ENCODE measurements at places on chromosomes 12 and 14.

GRCh38 chr14:100667656-100668055 lies 59.0 kb upstream of the DLK1 start:
- DNase-seq, result no peak

DNA sequence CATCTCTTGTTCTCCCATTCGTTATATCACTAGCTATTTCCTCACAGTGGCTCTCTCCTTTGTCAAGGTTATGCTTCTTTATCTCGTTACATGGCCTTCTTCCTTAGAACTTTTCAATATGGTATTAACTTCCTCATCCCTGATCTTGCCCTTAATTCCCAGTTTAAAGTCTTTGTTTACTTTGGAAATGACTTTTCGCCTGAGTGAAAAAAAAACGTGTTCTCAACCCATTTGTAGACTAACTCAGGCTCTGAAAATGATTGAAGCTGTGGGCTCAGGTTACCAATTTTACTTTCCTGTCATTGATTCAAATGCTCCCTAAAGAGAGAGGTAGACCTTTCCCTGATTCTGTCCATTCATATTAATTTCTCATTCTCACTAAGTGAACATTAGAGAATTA lies 135.2 kb downstream of the NUBPL start:
- no peak for DNase-seq

GRCh38 chr14:37588956-37589714 lies 5.9 kb downstream of the FOXA1 start:
- DNase-seq, result no peak

GRCh38 chr14:72736786-72737559 lies 156.9 kb downstream of the DPF3 start:
- DNase-seq, result peak; percentile 74

- no peak for DNase-seq
Observed at GRCh38 chr14:50344116-50344775, 32.1 kb downstream of the DMAC2L start.

GRCh38 chr14:103604620-103605019 lies 24.4 kb upstream of the KLC1 start:
- DNase-seq, result no peak

GRCh38 chr14:58639842-58640484 lies 2.2 kb downstream of the DACT1 start:
- DNase-seq, result peak; percentile 50

- no peak for DNase-seq
Observed at GRCh38 chr12:19036673-19037357, 92.7 kb upstream of the PLEKHA5 start.

GRCh38 chr14:60510254-60510950 lies 1.5 kb downstream of the SIX6 start:
- no peak for DNase-seq

GRCh38 chr12:49661191-49661590 lies 37.8 kb downstream of the PRPF40B start:
- DNase-seq, result no peak

GRCh38 chr12:53230108-53230845 lies 1.7 kb downstream of the RARG start:
- DNase-seq, result no peak

- no peak for DNase-seq
Observed at GRCh38 chr12:130054803-130055202, 107.5 kb upstream of the FZD10 start.

DNA sequence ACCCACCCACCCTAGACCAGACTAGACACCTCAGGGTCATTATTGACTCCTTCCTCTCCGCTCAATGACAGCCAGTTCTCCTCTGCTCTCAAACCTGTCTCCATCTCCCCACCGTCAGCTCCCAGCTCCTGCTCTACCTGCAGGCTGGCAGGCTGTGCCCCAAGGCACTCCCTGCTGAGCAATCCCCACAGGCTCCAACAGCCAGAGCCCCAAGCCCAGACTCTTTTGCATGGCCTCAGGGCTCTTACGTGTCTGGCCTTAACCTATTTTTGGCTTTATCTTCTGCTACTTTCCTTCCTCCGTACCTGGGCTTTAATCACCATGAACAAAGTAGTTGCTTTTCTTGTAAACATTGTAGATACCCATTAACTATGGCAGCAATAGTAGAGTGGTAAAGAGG lies 162.9 kb upstream of the PRMT8 start:
- no peak for DNase-seq

GRCh38 chr12:40971911-40972310 lies 216.2 kb upstream of the PDZRN4 start:
- no peak for DNase-seq

DNA sequence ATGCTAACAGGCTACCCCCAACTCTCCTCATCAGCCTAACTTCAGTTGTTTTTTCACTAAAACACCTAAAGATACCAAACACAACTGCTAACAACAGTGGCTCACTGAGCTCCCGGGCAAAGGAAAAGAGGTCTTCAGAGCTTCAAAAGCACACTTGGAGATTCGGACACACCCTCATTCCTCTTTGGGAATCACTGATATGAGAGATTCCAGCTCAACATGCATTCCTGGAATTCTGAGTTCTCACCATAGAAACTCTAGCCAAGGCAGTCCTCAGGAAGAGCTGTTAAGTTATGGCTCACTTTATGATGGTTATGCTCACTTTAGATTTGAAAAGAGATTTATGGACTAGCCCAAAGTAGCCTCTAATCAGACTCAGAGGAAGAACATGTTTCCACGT lies 40.1 kb downstream of the STXBP6 start:
- no peak for DNase-seq

GRCh38 chr14:75877292-75877691 lies 104.5 kb downstream of the TGFB3 start:
- no peak for DNase-seq

DNA sequence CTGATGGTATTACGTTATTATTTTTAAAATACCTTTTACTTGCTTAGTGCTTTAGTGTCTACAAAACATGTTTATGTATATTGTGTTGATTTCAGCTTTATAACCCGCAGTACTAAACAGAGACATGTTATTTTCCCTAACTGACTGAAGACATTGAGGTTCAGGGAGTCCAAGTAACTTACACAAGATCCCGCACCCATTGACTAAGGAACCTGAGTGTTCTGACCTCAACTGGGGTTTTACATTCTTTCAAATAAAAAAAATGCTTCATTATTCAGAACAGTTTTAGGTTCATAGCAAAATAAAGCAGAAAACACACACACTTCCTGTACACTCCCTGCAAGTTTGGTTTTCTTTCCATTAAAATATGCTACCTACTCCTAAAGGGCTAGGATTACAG lies 60.4 kb upstream of the METAP2 start:
- no peak for DNase-seq

- DNase-seq, result no peak
Observed at GRCh38 chr12:75977590-75977951, 54.0 kb downstream of the PHLDA1 start.

DNA sequence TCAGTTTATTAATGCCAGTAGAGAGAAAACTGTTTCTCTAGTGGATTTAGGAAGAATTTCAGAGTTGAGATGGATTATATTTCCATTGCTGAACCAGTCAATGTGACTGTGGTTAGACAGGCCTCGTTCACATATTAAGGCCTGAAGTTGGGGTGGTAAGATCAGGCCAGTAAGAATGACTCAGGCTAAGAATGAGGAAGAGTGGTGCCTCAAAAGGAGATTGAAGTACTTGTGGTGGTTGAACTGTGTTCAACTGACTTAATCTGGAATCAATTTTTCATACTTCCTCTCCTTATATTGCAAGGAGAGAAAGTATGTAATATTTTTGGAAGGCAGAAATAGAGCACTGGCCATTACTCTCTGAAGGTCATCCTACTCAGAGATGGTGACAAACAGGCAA lies 37.8 kb upstream of the ATF7IP start:
- DNase-seq, result no peak

DNA sequence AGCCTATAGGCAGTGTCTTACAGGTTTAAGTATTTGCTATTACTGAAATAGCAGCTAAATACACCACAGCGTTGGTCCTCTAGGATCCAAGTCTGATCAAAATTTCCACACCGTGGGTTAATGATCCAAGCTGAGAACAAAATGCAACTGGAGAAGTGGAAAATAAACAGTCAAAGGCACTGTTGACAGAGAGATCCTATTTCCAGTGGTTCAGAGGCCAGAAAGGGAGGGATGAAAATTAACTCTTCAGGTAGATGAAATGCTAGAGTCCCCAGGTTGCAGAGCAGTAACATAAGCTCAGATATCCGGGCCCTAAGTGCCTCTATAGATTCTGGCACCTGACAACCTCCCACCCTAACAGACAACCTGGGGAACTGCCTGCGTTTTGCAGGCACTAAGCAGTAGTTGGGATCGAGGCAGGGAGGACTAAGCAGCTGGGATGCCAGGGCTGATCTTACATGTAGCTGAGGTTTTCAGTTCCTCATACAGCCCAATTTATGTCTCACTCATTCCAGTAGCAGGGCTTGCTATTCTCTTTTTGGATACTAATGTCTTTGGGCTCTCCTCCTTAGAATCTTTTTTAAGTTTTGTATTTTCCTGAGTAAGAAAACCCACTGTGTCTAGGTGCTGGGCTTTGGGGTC lies 42.7 kb upstream of the CRACR2A start:
- DNase-seq, result no peak

DNA sequence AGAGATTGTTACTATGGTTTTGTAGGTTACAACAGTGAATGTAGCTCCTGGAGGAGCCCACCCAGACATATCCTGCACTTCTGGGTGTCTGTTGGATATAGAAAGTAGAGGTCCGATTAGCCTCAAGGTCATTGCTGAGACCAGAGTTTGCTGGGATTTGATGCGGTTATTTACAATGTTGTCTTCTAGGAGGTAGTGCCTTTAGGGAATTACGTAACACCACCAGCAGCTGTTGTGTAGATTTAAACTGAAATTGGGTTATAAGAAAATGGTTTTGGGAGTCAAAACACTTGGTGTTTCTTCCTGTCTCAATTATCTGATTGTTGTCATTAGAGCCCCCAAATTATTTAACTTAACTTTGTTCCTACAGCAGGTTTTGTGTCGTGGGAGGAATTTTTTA lies 225.3 kb upstream of the PELI2 start:
- no peak for DNase-seq

DNA sequence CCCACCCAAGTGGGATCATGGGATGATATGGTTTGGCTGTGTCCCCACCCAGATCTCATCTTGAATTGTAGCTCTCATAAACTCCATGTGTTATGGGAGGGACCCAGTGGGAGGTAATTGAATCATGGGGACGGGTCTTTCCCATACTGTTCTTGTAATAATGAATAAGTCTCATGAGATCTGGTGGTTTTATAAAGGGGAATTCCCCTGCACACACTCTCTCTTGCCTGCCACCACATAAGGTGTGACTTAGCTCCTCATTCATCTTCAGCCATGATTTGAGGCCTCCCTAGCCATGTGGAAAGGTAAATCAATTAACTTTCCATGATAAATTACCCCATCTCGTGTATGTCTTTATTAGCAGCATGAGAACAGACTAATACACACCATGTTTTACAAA lies 109.2 kb downstream of the IGF1 start:
- DNase-seq, result no peak

GRCh38 chr12:67280572-67280971 lies 11.4 kb downstream of the CAND1 start:
- no peak for DNase-seq

DNA sequence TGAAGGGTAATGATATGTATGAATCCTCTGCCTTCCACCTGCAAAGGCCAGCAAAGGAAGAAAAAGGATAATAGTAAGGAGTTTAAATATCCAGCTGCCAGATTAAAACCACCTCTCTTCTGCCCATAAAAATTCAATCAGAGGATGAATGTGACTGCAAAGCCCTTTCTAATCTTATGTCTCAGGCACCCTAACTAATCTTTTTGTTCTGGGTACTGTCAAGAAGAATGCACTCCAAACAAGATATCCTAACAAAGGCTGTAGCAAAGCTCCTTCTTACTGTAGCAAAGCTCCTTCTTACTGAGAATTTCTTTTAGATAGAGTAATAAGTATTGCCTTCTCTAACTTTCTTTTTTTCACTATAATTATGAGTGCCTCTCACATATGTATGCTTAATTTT lies 91.8 kb downstream of the ST8SIA1 start:
- no peak for DNase-seq

GRCh38 chr14:49194067-49194466 lies 392.1 kb downstream of the RPS29 start:
- no peak for DNase-seq

DNA sequence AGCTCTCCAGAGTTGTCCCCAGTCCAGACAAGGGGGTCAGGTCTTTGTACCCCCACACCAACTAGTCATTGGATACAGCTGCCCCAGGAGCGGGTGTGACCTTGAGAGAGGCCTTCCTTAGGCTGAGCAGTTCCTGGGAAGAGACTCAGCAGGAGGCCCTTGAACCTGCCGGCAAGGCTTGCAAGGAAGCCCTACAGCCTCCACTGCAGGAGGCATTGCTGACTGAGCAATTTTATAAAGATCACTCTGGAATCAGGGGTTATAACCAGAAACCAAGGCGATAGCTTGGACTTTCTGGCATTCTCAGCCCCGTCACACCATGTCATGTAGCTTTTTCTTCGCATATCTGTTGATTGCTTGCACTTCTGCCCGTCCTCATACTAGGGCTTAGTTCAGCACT lies 291.3 kb upstream of the CRY1 start:
- no peak for DNase-seq

DNA sequence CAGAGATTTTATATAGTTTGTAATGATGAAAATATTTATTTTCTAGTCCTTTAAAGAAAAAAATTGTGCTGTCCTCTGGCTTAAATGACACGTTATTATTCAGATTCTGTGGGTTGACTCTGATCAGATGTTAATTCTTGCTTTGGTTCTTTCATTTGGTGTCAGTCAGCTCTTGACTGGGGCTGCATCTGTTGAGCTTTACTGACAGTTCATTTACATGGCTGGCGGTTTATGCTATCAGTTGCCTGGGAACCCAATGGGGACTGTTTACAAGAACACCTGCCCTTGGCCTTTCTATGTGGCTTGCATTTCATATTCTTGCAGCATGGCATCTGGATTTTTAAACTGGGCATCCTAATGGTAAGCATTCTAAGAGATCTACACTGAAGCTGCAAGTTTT lies 667.1 kb upstream of the FBXO33 start:
- no peak for DNase-seq

DNA sequence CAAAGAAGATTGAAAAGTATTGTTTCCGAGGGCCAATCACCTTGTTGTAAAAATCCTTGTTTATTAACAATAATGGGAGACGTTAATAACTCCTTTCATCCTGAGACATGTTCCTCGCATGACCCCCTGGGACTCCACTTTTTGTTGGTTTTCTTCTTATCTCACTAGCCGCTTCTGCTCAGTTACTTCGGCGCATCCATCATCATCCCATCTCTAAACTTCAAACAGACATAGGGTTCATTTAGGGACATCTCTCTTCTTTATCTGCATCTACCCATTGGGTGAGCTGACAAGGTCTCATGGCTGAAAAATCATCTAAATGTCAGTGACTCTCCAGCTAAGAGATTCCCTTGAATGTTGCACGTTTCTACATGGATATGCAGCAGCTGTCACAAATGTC lies 252.2 kb downstream of the ANO2 start:
- no peak for DNase-seq

GRCh38 chr12:100716945-100717732 lies 77.4 kb upstream of the ANO4 start:
- peak; percentile 52 for DNase-seq

GRCh38 chr14:64695071-64695470 lies 9.2 kb upstream of the PLEKHG3 start:
- DNase-seq, result no peak

Data from BE2C (cell line).